CD4-positive, alpha-beta T cell treated with Interferon gamma for 1 hour (primary cell): ENCODE measurements at places on chromosomes 13 and 19.

GRCh38 chr13:32587811-32588170 lies 1.5 kb downstream of the PDS5B start:
- DNase-seq, result no peak

DNA sequence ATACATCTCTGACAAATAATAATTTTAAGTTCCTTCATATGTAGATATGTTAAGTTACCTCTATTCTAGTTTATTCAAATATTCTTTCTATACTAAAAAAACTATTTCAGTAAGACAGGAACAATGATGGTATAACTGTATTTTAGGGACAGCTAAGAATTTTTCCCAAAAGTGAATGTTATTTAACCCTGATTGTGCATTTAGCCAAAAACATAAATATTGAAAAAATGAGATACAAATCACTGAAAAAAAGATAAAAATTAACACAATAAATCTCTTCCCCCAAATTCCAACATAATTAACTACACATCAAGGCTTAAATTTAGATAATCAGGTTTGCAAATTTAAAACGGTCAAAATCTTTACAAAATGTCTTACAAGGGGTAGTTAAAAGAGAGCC lies 58.1 kb downstream of the KCNRG start:
- no peak for DNase-seq

DNA sequence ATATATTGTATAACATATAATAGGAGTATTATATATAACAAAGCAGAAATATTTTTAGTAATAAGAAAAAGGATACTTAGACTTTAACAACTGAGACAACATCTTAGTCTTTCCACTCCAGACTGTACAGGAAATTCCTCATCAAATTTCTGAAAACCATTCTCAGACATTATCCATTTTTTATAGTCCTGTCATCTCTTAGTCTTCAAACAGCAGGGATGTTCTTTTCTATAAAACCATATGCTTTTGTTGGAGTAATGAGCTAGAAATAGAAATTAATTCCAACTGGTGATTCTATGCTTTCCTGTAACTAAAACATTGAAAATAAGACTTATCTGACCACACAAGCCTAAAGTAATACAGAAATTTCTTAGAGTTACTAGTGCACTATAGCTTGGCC lies 82.2 kb upstream of the CSNK1A1L start:
- no peak for DNase-seq

GRCh38 chr19:10695401-10696398 lies 5.5 kb upstream of the QTRT1 start:
- DNase-seq, result peak; percentile 91

- DNase-seq, result no peak
Measured at GRCh38 chr19:32336259-32337083, 8.9 kb upstream of the ZNF507 start.

- no peak for DNase-seq
Measured at GRCh38 chr13:40026174-40026585, 370.7 kb downstream of the COG6 start.

GRCh38 chr19:13623716-13624710 lies 117.7 kb upstream of the CACNA1A start:
- DNase-seq, result no peak

DNA sequence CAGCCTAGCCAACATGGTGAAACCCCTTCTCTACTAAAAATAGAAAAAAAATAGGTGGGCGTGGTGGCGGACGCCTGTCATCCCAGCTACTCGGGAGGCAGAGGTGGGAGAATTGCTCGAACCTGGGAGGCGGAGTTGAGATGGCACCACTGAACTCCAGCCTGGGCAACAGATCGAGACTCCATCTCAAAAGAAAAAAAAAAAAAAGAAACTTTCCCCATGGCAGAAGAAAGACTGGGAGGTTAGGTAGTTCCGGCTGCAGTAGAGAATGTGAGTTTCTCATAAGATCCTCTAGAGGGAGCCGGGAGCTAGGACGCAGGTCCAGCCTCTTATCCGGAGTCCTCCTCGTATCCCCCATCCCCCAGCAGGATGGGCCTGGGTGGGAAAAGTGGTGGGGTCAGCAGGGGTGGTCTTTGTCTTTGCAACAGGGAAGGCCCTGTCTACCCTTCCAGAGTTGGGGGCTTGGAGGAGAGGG lies 13.2 kb upstream of the CREB3L3 start:
- peak; percentile 14 for DNase-seq

GRCh38 chr19:14107581-14108461 lies 9.7 kb downstream of the PRKACA start:
- DNase-seq, result no peak

DNA sequence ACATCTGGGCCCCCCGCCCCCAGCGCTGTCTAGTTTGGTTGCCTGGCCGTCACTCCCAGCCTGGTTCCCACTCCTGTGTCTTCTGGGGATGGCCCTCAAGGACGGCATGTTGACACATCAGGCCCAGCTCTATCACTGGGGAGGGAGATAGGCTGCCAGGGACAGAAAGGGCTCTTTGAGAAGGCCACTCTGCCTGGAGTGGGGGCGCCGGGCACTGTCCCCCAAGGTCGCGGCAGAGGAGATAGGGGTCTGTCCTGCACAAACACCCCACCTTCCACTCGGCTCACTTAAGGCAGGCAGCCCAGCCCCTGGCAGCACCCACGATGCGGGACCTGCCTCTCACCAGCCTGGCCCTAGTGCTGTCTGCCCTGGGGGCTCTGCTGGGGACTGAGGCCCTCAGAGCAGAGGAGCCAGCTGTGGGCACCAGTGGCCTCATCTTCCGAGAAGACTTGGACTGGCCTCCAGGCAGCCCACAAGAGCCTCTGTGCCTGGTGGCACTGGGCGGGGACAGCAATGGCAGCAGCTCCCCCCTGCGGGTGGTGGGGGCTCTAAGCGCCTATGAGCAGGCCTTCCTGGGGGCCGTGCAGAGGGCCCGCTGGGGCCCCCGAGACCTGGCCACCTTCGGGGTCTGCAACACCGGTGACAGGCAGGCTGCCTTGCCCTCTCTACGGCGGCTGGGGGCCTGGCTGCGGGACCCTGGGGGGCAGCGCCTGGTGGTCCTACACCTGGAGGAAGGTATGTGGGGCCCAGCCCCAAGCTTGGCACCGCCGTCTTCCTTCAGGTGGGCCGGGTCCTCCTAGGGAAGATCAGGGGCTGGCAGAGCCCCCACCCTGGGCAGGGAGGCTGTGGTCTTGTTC lies at the start of gene AMH:
Gene AMH (plus strand): TSS at position 314 of the 857 bp plus-strand sequence. CDS start 10 bp downstream, at position 324.
- no peak for DNase-seq

GRCh38 chr13:45511310-45512097 lies 46.8 kb downstream of the COG3 start:
- no peak for DNase-seq

- no peak for DNase-seq
Measured at GRCh38 chr19:1471010-1471514, 8.0 kb downstream of the C19orf25 start.

- no peak for DNase-seq
Measured at GRCh38 chr13:22196777-22197176, 525.9 kb downstream of the FGF9 start.

DNA sequence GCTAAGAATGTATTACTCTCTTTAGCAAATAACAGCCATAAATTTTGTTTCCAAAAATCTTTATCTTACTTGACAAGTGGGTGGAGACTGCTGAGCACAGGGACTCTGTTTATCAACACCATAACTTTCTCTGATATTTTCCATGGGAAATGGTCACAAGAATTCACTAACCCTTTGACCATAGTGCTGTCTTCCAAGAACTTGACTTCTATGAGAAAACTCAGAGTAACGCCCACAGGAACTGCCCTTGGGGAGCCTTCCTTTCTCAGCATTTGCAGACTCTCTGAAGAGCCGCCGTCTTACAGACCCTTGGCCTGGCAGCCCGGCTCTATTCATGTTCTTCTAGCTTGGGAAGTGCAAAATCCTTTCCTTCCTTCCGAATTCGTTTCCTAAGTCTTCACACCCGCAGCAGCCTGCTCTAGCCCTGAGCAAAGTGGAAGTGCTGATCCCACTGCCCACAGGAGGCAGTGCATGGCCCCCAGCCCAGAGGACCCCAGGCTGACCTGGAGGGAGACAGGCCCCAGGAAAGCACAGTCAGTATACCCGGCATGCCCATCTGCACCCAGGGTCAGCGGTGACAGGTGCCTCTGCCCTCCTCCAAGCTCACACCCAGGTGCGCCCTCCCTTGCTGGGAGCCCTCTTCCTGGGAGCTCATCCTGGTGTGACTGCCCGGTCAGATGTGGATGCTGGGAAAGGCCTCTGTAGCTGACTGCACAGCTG lies 10.2 kb downstream of the GAS6 start:
- DNase-seq, result no peak

GRCh38 chr19:51632126-51632525 lies 1.9 kb upstream of the SIGLEC5 start:
- no peak for DNase-seq

DNA sequence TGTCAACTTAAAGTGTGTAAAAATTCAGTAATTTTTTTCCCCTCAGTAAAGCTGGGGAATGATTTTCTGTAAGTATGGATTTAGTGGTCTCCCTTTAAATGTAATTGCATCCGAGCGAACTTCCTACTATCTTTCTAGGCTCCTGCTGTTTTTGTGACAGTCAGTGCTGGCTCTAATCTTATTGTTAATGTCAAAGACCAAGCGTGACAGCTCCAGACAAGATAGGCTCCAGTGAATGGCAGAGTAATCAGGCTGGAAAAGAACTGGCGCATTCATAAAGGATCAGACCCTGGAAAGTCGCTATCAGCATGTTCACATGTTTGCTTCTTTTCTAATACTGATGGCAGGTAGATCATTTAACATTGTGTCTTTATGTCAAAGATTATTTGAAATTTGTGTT lies 908.0 kb upstream of the ATXN8OS start:
- DNase-seq, result no peak

DNA sequence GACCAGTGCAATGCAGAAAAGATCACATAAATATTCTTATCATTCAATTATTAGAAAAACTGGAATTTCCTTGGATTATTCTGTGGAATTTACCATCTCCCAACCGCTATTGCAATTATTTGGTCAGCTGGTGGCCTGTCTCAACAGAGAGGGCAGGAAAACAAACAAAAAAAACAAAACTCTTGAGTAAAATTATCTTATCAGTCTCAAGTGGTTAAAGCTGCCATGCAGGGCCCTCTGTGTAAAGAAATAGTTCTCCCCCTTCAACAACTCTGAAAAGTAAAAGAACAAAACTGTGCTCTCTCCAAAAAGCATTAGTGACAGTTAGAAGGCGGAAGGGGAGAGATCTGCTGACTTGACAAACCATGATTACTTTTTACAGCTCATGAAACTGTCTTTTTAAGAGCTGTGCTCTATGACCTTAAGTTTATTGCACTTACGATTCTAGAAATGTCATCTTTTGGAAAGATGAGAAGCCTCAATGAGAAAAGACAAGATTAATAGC lies 152.3 kb downstream of the DLEU7 start:
- no peak for DNase-seq

GRCh38 chr13:75760131-75761021 lies 124.2 kb downstream of the LMO7 start:
- no peak for DNase-seq

GRCh38 chr19:31072451-31072850 lies 276.8 kb downstream of the TSHZ3 start:
- no peak for DNase-seq
